Melanocyte of skin (primary cell): ENCODE measurements at places on chromosomes 2 and 18. TPM values are rescaled to one million over a fixed set of nuclear protein-coding genes. Genes with fewer than 3 reads are reported as not detected.

The CYBRD1 gene
- total RNA-seq, result 61.6 and 80.5 TPM in 2 replicates

The TCF23 gene
- total RNA-seq, result not detected in 2 replicates

The TFPI gene
- 9.6 and 24.0 TPM in 2 replicates for total RNA-seq

The IRS1 gene
- 16.7 and 16.9 TPM in 2 replicates for total RNA-seq

The PDCD1 gene
- not detected in 2 replicates for total RNA-seq

The SCN7A gene
- not detected in 2 replicates for total RNA-seq

The GPR35 gene
- total RNA-seq, result 0.34 and 0.36 TPM in 2 replicates

The SH2D6 gene
- total RNA-seq, result 1.4 TPM in 1 of 2 replicates, not detected in the other

The LIMS2 gene
- 2.4 and 3.6 TPM in 2 replicates for total RNA-seq

The AGAP1 gene
- 13.7 and 15.7 TPM in 2 replicates for total RNA-seq

The NEU2 gene
- not detected in 2 replicates for total RNA-seq

The GALNT3 gene
- 53.0 and 55.2 TPM in 2 replicates for total RNA-seq

The CNDP1 gene
- total RNA-seq, result not detected in 2 replicates

The SULT1C4 gene
- 0.15 and 0.33 TPM in 2 replicates for total RNA-seq

The ERMN gene
- total RNA-seq, result not detected in 2 replicates

The C2orf92 gene
- 1.9 and 2.7 TPM in 2 replicates for total RNA-seq

The ITGB6 gene
- total RNA-seq, result under 0.01 and 0.15 TPM in 2 replicates

The RETSAT gene
- total RNA-seq, result 130 and 157 TPM in 2 replicates

The USP37 gene
- total RNA-seq, result 12.0 and 24.4 TPM in 2 replicates

The ZSWIM2 gene
- not detected in 2 replicates for total RNA-seq

The PDE1A gene
- total RNA-seq, result under 0.01 TPM in 1 of 2 replicates, not detected in the other

The PTGR3 gene
- total RNA-seq, result 17.0 and 24.2 TPM in 2 replicates

The RFTN2 gene
- 2.0 and 5.1 TPM in 2 replicates for total RNA-seq

The XDH gene
- total RNA-seq, result under 0.01 TPM in 1 of 2 replicates, not detected in the other

The FABP1 gene
- total RNA-seq, result not detected in 2 replicates

The POTEI gene
- not detected in 2 replicates for total RNA-seq

The SERPINB4 gene
- not detected in 2 replicates for total RNA-seq

The SOCS6 gene
- total RNA-seq, result 56.3 and 66.3 TPM in 2 replicates

The SPDYA gene
- total RNA-seq, result 0.33 and 0.62 TPM in 2 replicates

The TTC39C gene
- 5.5 and 13.8 TPM in 2 replicates for total RNA-seq

The TNFRSF11A gene
- 1.4 and 1.7 TPM in 2 replicates for total RNA-seq

The EPHA4 gene
- total RNA-seq, result 34.4 and 36.0 TPM in 2 replicates

The SLC30A3 gene
- under 0.01 TPM in 1 of 2 replicates, not detected in the other for total RNA-seq

The ACOXL gene
- not detected in 2 replicates for total RNA-seq

The WDR35 gene
- total RNA-seq, result 24.0 and 29.5 TPM in 2 replicates

The SLC19A3 gene
- total RNA-seq, result 6.7 and 7.9 TPM in 2 replicates

The HOXD13 gene
- not detected in 2 replicates for total RNA-seq

The PROM2 gene
- total RNA-seq, result under 0.01 and 0.15 TPM in 2 replicates

The MARCO gene
- not detected in 2 replicates for total RNA-seq

The CRIM1 gene
- 9.7 and 12.0 TPM in 2 replicates for total RNA-seq

The ZNF532 gene
- total RNA-seq, result 19.6 and 31.3 TPM in 2 replicates

The MC4R gene
- 0.36 and 0.69 TPM in 2 replicates for total RNA-seq

The KCNG2 gene
- under 0.01 TPM in 1 of 2 replicates, not detected in the other for total RNA-seq

The HOXD1 gene
- not detected in 2 replicates for total RNA-seq

The REG1B gene
- not detected in 2 replicates for total RNA-seq

The DSG2 gene
- 11.0 and 21.9 TPM in 2 replicates for total RNA-seq

The FOXD4L1 gene
- total RNA-seq, result 0.15 TPM in 1 of 2 replicates, not detected in the other

The IL37 gene
- total RNA-seq, result not detected in 2 replicates

The EPB41L5 gene
- total RNA-seq, result 15.8 and 16.4 TPM in 2 replicates

The M1AP gene
- total RNA-seq, result under 0.01 TPM in 1 of 2 replicates, not detected in the other

The EN1 gene
- total RNA-seq, result under 0.01 TPM in 1 of 2 replicates, not detected in the other

The MAPRE3 gene
- total RNA-seq, result 3.2 and 4.0 TPM in 2 replicates

The RANBP2 gene
- 59.9 and 87.1 TPM in 2 replicates for total RNA-seq

The OBSL1 gene
- total RNA-seq, result 52.6 and 63.2 TPM in 2 replicates

The SESTD1 gene
- 17.6 and 33.6 TPM in 2 replicates for total RNA-seq

The ANKRD30B gene
- 3.1 and 8.0 TPM in 2 replicates for total RNA-seq

The MDH1B gene
- 0.67 and 2.0 TPM in 2 replicates for total RNA-seq

The MYO7B gene
- under 0.01 TPM in 2 replicates for total RNA-seq

The DCC gene
- under 0.01 TPM in 1 of 2 replicates, not detected in the other for total RNA-seq
